ENCODE measurements at places on chromosomes 1 and 21. TPM values are rescaled to one million over a fixed set of nuclear protein-coding genes. Genes with fewer than 3 reads are reported as not detected.

- no peak for DNase-seq
These were observed 4.8 kb upstream of the SARS1 start for GRCh38 chr1:109208836-109209463.

The AMY2A gene
- not detected for total RNA-seq

GRCh38 chr1:175820456-175821025 is 77.1 kb upstream of the TNR start:
- no peak for DNase-seq

DNA sequence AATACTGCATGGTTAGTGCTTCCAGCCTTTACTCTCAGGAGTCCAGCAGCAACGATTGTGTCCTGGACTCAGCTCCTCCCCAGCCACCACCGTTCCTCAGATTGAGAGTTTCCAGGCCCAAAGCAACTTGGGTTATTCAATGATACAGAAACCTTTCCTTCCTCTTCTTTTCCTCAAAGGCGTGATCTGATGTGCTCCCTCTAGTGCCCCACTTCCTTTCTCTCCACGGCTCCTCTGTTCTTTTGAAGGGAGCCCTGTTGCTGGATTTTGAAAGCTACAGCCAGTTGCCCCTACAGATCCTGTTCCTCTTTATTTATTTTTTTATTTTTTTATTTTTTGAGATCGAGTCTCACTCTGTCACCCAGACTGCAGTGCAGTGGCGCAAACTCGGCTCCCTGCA is 14.1 kb downstream of the CRP start:
- DNase-seq, result no peak

DNA sequence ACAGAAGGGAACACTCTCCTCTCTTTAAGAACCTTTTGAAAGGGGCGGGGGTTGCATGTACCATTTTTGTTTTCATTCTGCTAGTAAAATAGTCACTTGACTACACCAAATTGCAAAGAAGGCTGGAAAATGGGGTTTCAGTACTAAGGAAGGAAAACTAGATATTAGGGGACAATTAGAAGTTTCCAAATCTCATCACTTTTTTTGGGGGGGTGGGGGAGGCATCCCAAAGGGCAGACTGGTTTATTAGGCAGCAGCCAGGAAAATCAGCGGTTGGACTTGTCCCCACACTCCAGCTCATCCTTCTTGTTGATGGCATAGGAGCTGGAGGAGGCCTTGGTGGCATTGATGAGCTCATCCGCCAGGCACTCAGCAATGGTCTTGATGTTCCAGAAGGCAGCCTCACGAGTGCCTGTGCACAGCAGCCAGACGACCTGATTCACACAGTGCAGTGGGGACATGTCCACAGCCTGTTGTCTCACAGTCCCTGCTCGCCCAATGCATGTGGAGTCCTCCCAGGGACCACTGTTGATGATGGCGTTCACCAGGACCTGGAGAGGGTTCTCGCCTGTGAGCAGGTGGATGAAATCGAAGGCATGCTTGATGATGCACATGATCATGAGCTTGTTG is 1.7 kb upstream of the TMEM50B start:
- no peak for DNase-seq

- peak; percentile 26 for DNase-seq
These were observed 1.5 kb downstream of the TGFB2 start for GRCh38 chr1:218346391-218347204.
